Airway epithelial cell (primary cell): ENCODE measurements at places on chromosomes 3 and 15. TPM values are rescaled to one million over a fixed set of nuclear protein-coding genes. Genes with fewer than 3 reads are reported as not detected.

EPHA3 gene
- total RNA-seq: 0.07 TPM in 1 of 2 replicates, not detected in the other

INKA1 gene
- total RNA-seq: 21.7 and 28.6 TPM in 2 replicates

SNTN gene
- total RNA-seq: not detected in 2 replicates

ADAMTS17 gene
- total RNA-seq: 1.1 and 2.0 TPM in 2 replicates

CASR gene
- not detected in 2 replicates for total RNA-seq

TERC gene
- 199 and 253 TPM in 2 replicates for total RNA-seq

USP13 gene
- total RNA-seq: 3.7 and 4.4 TPM in 2 replicates

MRPL46 gene
- 20.9 and 26.9 TPM in 2 replicates for total RNA-seq

ZKSCAN7 gene
- total RNA-seq: 1.4 and 2.5 TPM in 2 replicates

PCLAF gene
- total RNA-seq: 31.2 and 54.0 TPM in 2 replicates

HGD gene
- total RNA-seq: 0.05 TPM in 1 of 2 replicates, not detected in the other

NISCH gene
- 31.2 and 41.2 TPM in 2 replicates for total RNA-seq

PEX5L gene
- 0.07 TPM in 1 of 2 replicates, not detected in the other for total RNA-seq

PRSS50 gene
- total RNA-seq: not detected in 2 replicates
